ENCODE measurements at places on chromosomes 4 and X.

DNA sequence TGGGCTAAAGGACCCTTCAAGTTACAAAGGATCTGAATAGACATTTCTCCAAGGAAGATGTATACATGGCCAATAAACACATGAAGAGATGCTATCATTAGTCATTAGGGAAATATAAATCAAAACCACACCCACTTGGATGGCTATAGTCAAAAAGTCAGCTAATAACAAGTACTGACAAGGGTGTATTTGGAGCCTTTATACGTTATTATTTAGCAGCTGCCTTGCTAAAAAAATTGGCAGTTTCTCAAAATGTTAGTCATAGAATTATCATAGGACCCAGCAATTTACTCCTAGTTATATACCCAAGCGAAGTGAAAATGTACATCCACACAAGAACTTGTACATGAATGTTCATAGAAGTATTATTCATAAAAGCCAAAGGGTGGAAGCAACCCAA is 112.7 kb upstream of the DUSP21 start:
- no peak for DNase-seq

- no peak for DNase-seq
Observed at GRCh38 chr4:152369203-152369901, 166.5 kb downstream of the FBXW7 start.

DNA sequence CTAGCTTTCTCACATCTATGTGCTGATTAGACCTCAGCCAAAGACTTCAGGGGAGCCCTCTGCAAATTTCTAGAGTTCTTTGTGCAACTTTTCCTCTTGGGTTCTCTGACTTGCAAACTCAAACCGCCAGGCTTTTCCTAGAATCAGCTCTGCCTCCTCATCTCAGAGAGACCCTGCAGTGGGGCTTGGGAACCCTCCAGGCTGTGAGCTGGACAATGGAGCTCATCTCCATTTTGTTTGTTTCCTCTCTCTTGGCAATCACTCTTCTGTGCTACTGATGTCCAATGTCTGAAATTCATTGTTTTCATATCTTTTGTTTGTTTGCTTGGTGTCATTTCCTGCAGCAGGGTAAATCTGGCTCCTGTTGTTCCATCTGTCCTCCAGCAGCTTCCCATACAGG is 33.0 kb downstream of the GYPB start:
- DNase-seq, result no peak

DNA sequence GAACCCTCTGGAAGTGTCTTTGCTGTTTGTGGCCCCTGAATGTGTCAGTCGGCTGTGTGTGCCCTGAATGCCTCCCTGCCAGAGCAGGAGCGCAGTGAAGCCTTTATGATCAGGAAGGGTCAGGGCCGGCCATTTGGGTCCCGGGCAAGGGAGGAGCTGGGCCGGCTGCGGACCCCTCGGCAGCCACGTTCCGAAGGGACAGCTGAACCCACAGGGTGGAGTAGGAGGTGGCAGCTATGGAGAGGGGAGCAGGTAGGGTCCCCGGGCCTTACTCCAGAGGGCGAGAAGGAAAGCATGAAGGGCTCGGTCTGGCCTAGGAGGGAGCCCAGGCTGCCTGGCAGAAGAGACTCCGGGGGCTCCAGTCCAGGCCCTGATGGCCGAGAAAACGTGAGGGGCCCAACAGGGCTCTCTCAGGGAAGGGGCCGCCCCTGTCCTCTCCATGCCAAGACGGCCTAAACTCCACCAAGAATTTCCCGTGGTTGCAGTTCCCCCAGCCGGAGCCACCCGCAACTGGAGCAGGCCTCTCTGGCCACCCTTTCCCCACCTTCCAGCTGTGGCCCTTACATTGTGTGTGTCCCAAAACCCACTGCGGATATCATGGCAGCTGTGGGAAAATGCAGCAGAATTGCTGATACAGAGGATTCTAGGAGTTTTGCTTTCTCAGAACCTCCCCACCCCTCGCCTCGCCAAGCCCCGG is 182.2 kb upstream of the STK26 start:
- no peak for DNase-seq

DNA sequence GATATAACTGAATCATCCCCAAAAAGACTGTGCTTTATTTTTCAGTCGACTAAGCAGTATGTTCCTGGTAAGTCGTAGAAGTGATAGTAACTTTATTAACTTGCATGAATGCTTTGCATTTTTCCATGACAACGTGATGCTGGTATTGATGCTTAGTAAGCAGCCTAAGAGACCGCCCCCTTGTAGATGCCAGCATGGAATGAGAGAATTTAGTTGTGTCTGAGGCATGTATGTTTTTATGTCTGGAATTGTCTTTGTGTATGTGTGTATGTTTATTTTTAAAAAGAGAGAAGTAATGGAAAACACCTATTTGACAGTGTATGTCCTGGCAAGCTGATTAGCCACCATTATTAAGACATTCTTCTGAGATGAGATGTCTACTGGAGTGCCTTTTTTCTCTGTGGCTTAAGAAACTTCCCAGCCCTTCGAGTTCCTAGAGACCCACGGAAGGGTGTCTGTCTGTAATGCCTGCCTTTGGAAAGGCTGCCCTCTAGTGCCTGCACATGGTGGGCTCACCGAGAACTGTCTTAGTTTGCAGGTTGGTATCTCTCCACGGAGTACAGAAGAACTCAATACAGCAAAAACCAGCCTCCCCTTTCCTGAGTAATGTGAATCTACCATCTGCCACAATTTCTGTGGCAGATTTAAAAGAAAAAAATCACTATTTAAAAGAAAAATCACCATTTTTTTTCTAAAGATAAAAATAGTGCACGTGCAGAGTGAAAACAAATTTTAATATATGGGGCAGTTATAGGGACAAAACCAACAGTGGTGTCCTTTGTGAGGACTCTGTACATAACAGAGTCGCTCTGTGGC is 85.9 kb downstream of the AASDH start:
- DNase-seq, result peak; percentile 43

GRCh38 chrX:154096140-154097002 is 1.1 kb downstream of the MECP2 start:
- no peak for DNase-seq

GRCh38 chr4:25861951-25862410 is 807 bp downstream of the SEL1L3 start:
- no peak for DNase-seq

DNA sequence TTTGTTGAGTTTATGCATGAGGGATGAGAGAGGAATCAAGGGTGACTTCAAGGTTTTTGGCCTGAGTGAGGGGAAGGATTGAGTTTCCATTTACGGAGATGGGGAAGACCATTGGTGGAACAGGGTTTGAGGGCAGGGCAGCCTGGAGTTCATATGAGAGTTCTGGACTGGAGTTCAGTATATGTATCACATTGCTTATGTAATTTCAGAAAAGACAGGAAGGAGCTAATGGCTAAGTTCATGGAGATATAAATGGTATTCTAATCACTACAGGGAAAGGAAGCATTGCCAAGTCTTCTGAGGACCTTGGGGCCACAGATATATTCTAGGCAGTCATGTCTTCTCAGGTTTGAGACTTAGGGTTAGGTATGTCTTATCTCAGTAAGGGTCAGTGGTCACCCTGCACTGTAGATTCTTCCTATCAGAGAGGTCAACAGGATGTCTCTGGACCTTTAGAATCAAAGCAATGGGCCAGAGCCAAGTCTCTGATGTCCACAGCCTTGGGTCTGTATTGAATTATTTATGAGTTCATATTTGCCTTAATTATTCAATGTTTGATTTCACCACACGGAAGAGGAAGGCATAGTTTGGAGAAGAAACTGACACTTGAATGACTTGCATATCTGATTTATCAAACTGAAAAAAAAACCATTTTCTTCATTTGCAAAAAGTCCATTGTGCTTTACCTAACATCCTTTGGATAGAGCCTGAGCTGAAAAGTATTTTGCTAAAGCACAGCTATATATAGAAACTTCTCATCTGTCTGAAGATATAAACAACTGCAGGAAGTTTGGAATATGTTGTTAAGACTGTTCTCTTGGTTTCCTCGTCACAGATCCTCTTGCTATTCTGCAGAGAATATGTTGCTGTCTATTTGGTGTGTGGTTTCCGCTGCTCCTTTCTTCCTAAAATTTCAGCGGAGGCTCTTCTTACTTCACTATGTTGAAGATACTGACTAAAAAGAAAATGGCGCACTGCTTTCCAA is 139.5 kb downstream of the PDGFRA start:
- no peak for DNase-seq

DNA sequence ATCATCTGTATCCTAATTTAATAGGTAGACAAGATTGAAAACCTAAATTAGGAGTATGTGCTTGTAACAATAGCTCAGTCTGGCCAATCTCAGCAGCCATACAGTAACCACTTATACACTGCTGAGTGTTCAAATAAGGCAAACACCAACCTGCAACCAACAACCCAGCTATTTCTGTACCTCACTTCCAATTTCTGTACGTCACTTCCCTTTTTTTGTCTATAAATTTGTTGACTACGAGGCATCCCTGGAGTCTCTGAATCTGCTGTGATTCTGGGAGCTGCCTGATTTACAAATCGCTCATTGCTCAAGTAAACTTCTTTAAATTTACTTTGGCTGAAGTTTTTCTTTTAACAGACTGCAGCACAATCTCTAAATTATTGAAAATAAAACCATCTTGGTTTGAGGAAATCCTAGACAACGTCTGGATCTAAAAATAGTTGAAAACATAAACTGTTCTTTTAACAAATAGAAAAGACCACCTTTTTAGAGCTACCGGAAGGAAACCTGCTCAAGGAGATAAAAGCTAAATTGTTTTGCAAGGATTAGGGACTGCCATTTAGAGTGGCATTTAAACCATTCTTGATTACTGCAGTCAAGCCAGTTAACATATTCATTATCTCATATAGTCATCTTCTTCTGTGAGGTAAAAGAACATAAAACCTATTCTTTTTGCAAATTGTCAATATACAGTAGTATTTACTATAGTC is 778.1 kb downstream of the SH3BGRL start:
- DNase-seq, result no peak

- peak; percentile 73 for DNase-seq
Observed at GRCh38 chr4:171644430-171645057, 168.7 kb upstream of the GALNTL6 start.

DNA sequence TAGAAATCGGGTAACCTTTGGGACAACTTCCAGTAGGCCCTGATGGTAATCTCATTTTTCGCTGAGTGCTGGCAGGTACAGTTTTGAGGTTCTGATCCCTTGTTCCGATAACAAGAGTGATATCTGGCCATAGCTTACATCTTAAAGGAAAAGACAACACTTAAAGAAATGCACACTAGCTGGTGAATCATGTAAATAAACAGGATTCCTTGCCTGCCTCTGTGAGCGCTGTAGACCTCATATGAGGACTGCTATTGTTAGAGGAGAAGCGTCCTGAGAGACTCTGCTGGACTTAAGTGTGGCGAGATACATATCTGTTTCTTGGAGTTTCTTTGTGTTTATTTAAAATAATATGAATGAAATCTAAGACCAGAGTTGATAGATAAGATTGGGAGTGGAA is 149.3 kb upstream of the SLC4A4 start:
- no peak for DNase-seq

Data from GM12864 (cell line).